IMR-90 (cell line): ENCODE measurements at places on chromosomes 6 and 20. TPM values are rescaled to one million over a fixed set of nuclear protein-coding genes. Genes with fewer than 3 reads are reported as not detected.

DNA sequence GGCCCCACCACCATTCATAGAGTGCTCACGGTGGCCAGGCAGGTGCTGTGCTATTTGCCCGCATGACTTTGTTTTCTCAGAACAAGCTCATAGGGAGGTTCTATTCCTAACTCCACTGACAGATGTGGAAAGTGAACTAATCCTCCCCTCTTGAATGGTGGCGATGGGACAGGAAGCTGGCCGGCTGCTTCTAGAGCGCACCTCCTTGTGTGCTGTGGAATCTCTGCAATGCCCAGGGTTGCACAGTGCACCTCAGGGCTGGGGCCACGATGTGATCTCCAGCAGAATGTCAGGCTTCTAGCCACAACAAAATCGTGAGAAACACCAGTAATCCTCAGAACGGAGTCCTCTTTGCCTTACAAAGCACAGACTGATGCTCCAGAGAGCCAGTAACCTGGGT, 53.8 kb upstream of the SLC22A23 start:
- no peak for DNase-seq
- no peak overlapping the region for H3K4me3 ChIP-seq

The C4A gene
- 0.83 and 0.90 TPM in 2 replicates for total RNA-seq

GRCh38 chr6:79586548-79586947, 44.6 kb upstream of the SH3BGRL2 start:
- H3K4me1 ChIP-seq: no peaks in the 10 kb centered on the region
- H3K27me3 ChIP-seq: no peaks in the 10 kb centered on the region
- no peak overlapping the region for H3K4me3 ChIP-seq
- no peak overlapping the region for H3K27ac ChIP-seq
- no peaks in the 10 kb centered on the region for H3K36me3 ChIP-seq

GRCh38 chr6:30213667-30213956, 406 bp upstream of the TRIM26 start:
- DNase-seq: no peak
- H3K4me3 ChIP-seq: peak overlapping the region; percentile 93
- peaks cover 2% of the 10 kb centered on the region; the same call in 1 of the 2 replicates for H3K4me1 ChIP-seq
- no peaks in the 10 kb centered on the region for H3K36me3 ChIP-seq
- H3K27ac ChIP-seq: peak overlapping the region; percentile 80

- DNase-seq: peak; percentile 80
- H3K4me3 ChIP-seq: no peak overlapping the region
- peak overlapping the region; percentile 40; the same call in 1 of the 2 replicates for H3K27ac ChIP-seq
- H3K27me3 ChIP-seq: no peaks in the 10 kb centered on the region
- no peaks in the 10 kb centered on the region for H3K36me3 ChIP-seq
These were observed 31.9 kb downstream of the NUDT3 start for GRCh38 chr6:34360556-34360955.

The CALHM4 gene
- total RNA-seq: not detected in 2 replicates

The COL20A1 gene
- total RNA-seq: not detected in 2 replicates

DNA sequence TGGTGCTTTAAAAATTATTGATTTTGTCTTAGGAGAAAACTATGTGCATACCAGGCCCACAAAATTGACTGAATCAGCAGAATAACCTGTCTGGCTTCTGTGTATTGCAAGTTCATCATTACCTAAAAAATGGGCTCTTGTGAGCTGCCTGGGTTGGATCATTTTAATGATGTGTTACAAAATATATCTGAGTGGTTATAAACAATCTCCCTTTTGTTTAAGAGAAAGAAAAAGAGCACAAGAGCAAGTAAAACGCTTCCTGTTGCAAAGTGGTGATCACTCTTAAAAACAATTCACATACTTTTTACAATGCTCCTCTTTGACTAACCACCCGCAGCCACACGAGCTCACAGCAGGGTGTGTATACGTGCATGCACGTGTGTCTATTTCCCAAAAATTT, 335.1 kb downstream of the HDGFL1 start:
- no peak overlapping the region for H3K27ac ChIP-seq
- no peaks in the 10 kb centered on the region for H3K36me3 ChIP-seq
- no peaks in the 10 kb centered on the region for H3K4me1 ChIP-seq
- H3K27me3 ChIP-seq: no peaks in the 10 kb centered on the region
- peak; percentile 42 for DNase-seq

The TMEM74B gene
- not detected in 2 replicates for total RNA-seq

- no peaks in the 10 kb centered on the region for H3K36me3 ChIP-seq
- no peaks in the 10 kb centered on the region for H3K4me1 ChIP-seq
- no peak overlapping the region for H3K4me3 ChIP-seq
- H3K27ac ChIP-seq: no peak overlapping the region
- H3K27me3 ChIP-seq: no peaks in the 10 kb centered on the region
These were observed 70.8 kb downstream of the TNFAIP3 start for GRCh38 chr6:137937834-137938233.
